ENCODE measurements at places on chromosomes 11 and 22. TPM values are rescaled to one million over a fixed set of nuclear protein-coding genes. Genes with fewer than 3 reads are reported as not detected.

Gene OVOL1
- total RNA-seq, result 0.42 TPM

Gene DUSP8
- 1.5 TPM for total RNA-seq

Gene KCNQ1OT1
- total RNA-seq, result 0.14 TPM

Gene FBXO3
- total RNA-seq, result 10.1 TPM

Gene SCO2
- 5.0 TPM for total RNA-seq

Gene ADM
- 1.5 TPM for total RNA-seq

Gene SYNGR1
- 9.3 TPM for total RNA-seq

Gene HSPB2
- total RNA-seq, result not detected

DNA sequence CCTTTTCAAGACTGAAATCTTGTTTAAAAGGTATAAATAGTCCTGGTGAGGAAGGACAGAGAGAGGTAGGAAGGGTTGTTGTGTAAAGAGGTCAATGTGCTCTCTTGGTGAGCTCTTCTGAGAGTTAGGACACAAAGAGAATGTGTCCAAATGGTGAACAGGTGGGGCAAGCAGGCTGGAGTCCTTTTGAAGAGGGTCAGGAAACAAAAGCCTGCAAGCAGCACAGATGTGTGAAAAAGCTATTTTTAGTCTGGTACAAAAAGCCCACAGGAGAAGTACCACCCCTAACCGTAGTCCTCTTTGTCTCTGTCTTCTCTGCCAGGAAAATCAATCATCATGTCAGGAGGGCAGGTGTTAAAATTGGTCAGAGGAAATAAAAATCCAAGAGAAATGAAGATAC lies 54.4 kb upstream of the SYN3 start:
- no peak overlapping the region for H3K4me3 ChIP-seq
- no peaks in the 10 kb centered on the region for H3K36me3 ChIP-seq
- peaks cover 4% of the 10 kb centered on the region for H3K27me3 ChIP-seq

DNA sequence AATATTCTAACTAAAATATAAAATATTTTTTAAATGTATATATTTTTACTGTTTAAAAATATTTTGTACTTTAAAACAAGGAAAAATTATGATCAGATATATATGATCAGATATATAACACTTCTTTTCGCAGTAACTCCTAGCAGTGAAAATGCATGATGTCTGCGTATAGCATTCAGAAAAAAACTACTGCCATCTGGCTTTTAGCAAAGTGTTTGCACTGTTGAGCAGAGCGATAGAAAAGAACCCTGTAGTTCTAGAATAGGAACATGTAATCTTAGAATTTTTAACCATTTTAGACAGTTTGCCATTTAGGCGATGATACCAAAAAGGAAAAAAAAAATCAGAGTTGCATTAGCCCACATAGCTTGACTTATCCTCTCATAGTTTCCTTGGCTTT lies 370.4 kb upstream of the ANO3 start:
- no peaks in the 10 kb centered on the region for H3K27me3 ChIP-seq
- H3K4me3 ChIP-seq, result no peak overlapping the region
- DNase-seq, result no peak
- no peak overlapping the region for H3K27ac ChIP-seq
- H3K36me3 ChIP-seq, result no peaks in the 10 kb centered on the region

DNA sequence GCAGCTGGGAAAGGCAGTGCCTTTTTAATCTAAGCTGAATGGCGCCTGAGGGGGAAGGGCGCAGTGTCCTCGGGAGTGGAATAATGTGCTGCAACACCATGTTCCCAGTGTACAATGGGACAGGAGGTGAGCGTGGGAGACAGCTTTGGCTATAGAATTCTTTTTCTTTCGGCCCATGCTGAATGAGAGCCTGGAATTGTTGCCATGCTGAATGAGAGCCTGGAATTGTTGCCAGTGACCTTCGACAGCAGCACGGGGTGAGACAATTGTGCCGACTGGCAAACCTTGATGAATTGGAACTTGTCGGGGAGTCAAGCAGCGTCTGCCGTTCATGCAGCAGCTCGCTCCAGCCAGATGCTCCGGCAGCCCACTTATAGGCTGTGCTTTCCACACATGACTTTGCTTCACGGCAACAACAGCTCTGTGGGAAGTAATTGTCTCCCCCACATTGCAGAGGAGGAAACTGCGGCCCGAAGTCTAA lies 141.4 kb upstream of the E2F8 start:
- no peak for DNase-seq
- no peak overlapping the region for H3K4me3 ChIP-seq
- no peaks in the 10 kb centered on the region for H3K36me3 ChIP-seq

DNA sequence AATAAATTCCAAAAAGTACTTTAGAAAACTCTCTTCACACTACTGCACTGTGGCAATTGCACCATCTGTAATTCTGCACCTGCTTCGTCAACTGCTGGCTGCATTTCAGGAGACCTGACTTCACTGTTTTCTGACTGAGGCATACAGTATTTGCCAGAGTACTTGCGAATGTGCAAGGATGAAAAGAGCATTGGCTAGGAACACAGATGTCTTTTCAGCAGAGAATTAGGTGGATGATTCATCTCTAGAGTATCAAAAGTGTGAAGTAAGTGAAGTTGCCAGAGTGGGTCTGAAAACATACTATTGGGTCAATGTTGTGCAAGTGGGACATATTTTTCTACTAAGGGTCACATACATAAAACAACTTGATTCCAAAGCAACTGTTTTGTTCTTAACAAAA lies 427.5 kb upstream of the CCDC90B start:
- no peaks in the 10 kb centered on the region for H3K36me3 ChIP-seq
- no peak overlapping the region for H3K27ac ChIP-seq
- DNase-seq, result no peak
- H3K4me3 ChIP-seq, result no peak overlapping the region

DNA sequence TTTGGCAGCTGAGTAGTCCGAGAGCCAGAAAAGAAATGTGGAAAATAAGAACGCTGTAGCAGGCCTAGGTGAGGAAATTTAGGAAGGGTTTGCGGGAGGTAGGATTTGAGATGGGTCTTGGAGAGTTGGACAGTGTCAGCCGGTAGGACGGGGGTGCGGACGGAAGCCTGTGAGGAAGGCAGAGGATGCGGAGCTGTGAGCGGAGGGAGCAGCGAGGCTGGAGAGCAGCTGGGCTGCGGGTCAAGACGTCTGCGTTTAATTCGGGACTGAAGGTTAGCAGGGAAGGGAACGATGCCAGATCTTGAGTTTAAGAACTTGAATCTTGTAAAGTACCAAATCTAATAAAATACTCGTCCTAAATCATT lies 669 bp upstream of the TIGD3 start:
- H3K4me3 ChIP-seq, result peak overlapping the region; percentile 19
- no peak for DNase-seq
- H3K4me1 ChIP-seq, result peaks cover 10% of the 10 kb centered on the region
- H3K36me3 ChIP-seq, result peaks cover 1% of the 10 kb centered on the region

- H3K27ac ChIP-seq, result no peak overlapping the region
- no peak overlapping the region for H3K4me3 ChIP-seq
- H3K4me1 ChIP-seq, result no peaks in the 10 kb centered on the region
- no peaks in the 10 kb centered on the region for H3K27me3 ChIP-seq
These were observed 38.0 kb downstream of the EXT2 start for GRCh38 chr11:44133335-44133946.

- H3K36me3 ChIP-seq, result peaks cover 20% of the 10 kb centered on the region
- H3K27me3 ChIP-seq, result no peaks in the 10 kb centered on the region
- no peak overlapping the region for H3K27ac ChIP-seq
- no peaks in the 10 kb centered on the region for H3K4me1 ChIP-seq
- no peak for DNase-seq
These were observed 30.3 kb downstream of the TRIM66 start for GRCh38 chr11:8652140-8652539.

GRCh38 chr22:30291058-30291892 lies 2.0 kb upstream of the CASTOR1 start:
- DNase-seq, result no peak
- H3K27me3 ChIP-seq, result no peaks in the 10 kb centered on the region
- H3K4me3 ChIP-seq, result no peak overlapping the region

DNA sequence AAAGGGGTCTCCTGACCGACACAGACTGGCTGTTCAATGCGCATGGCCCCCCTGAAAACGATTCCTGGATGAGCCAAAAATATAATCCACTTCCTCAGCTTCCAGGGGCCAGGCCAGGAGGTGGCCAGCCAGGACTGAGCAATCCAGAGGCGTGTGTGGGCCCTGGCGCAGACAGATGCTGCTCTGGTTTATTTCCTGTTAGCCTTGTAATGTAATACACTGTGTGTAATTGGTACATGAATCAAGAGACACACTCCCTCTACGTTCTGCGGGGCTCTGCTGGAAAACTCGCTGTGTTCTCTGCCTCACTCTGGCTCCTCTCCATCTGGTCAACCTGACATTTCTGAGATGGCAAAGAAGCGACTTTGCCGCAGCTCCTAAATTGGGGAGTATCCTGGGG lies 26.3 kb upstream of the ISX start:
- H3K27ac ChIP-seq, result no peak overlapping the region
- H3K4me1 ChIP-seq, result no peaks in the 10 kb centered on the region
- H3K4me3 ChIP-seq, result no peak overlapping the region
- H3K27me3 ChIP-seq, result peaks cover 21% of the 10 kb centered on the region
- no peaks in the 10 kb centered on the region for H3K36me3 ChIP-seq

GRCh38 chr22:21961886-21962654 lies 9.4 kb upstream of the PPM1F start:
- DNase-seq, result no peak
- no peaks in the 10 kb centered on the region for H3K27me3 ChIP-seq
- H3K4me3 ChIP-seq, result no peak overlapping the region

- no peak for DNase-seq
- peaks cover 4% of the 10 kb centered on the region for H3K36me3 ChIP-seq
- H3K4me1 ChIP-seq, result peaks cover 5% of the 10 kb centered on the region
- no peak overlapping the region for H3K4me3 ChIP-seq
These were observed 4.5 kb upstream of the CYB5R2 start for GRCh38 chr11:7677796-7678201.

All from activated naive CD8-positive, alpha-beta T cell treated with anti-CD3 and anti-CD28 coated beads for 36 hours (primary cell).